ENCODE measurements at places on chromosomes 11 and 22.

GRCh38 chr11:1221848-1222311 is 986 bp upstream of the MUC5B start:
- DNase-seq = no peak

GRCh38 chr22:39013942-39014722 is at the start of gene APOBEC3C:
Gene APOBEC3C (plus strand): TSS chr22:39014257. CDS start chr22:39014363, 106 bp downstream.
- peak; percentile 81 for DNase-seq

GRCh38 chr22:31753005-31753633 is 700 bp upstream of the DEPDC5 start:
- peak; percentile 85 for DNase-seq

DNA sequence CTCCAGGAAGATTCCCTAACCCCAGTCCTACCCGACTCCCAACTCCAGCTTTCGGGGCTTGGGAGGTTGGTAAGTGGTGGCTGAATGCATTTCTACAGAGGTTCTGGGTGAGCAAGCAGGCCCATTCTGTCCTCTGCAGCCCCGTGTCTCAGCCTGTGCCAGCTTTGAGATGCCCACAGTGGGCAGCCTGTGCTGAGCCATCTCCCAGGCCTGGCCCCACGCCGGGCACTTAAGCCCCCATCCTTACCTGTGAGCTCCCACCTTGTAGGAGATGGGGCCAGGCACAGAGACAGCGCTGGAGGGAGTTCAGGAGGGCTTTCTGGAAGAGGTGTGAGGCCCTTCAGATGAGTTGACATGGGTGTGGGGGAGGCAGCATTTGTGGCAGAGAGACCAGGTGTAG is 54.5 kb downstream of the ANO1 start:
- no peak for DNase-seq

DNA sequence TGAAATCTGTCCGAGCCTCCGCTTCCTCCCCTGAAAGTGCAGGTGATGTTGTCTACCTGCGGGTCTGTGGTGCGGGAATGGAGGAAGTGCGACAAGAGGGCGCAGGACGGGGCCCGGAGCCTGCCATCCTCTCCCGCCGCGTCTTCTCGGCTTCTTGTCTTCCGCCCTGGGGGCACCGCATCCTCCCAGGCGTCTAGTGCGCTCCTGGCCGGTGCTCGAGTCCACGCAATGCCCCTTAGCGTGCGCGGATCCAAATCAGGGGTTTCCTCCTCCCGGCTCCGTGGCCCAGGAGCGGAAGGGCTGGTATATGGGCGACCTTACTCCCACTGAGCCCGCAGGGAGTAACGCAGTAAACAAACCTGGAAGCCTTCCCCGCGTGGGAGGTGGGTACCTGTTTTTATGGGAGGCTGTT is 405 bp downstream of the SFI1 start:
- DNase-seq = no peak

- no peak for DNase-seq
Measured at GRCh38 chr11:117380676-117381075, 53.0 kb downstream of the CEP164 start.

DNA sequence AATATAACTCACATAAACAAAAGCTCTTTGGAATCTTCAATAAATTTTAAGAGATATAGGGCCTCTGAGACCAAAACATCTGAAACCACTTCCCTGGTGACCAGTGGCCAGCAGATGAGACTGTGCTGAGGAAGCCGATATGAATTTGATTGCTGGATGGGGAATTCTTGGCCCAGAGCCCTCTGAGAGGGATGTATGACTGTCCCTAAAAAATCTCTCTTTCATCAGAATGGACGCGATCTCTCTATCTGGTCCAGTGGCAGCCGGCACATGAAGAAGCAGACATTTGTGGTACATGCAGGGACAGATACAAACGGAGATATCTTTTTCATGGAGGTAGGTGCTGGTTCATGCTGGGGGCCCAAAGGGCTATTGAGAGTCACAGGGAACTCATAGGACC is 37.5 kb downstream of the MYBPC3 start:
- DNase-seq = no peak

- no peak for DNase-seq
Measured at GRCh38 chr11:46729110-46730027, 10.4 kb downstream of the F2 start.

- DNase-seq = peak; percentile 89
Measured at GRCh38 chr11:67674442-67674871, at the start of gene ALDH3B2. Gene ALDH3B2 (minus strand): TSS chr11:67674623. CDS start chr11:67666935, 7,688 bp downstream.

DNA sequence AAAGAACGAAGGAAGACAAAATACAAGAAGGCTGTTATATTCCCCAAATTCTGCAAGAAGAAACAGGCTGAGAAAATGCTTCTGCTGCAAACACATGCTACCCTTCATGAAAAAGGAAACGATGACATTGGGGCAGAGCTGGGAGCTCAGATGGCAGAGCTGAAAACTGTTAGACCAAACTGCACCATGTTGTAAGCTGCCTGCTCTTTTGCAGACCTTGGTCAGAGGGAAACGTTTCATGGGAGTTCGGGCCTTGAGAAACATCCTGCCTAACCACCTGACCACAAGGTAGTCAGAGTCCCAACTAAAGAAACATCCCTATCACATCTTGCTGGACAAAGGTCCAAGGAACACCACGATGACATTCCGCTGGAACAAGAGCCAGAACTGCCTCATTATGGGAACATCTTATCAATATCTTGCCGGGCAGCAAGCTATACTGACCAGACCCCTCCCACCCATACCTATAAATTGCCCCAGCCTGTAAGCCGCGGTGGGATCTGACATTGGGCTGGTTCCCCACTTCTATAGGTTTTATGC is 110.7 kb upstream of the CTSC start:
- DNase-seq = no peak

GRCh38 chr11:3014057-3014938 is 22.2 kb upstream of the NAP1L4 start:
- no peak for DNase-seq

GRCh38 chr11:72724851-72725723 is 27.1 kb downstream of the ARAP1 start:
- peak; percentile 83 for DNase-seq

- no peak for DNase-seq
Measured at GRCh38 chr11:79304599-79305212, 136.1 kb downstream of the TENM4 start.

DNA sequence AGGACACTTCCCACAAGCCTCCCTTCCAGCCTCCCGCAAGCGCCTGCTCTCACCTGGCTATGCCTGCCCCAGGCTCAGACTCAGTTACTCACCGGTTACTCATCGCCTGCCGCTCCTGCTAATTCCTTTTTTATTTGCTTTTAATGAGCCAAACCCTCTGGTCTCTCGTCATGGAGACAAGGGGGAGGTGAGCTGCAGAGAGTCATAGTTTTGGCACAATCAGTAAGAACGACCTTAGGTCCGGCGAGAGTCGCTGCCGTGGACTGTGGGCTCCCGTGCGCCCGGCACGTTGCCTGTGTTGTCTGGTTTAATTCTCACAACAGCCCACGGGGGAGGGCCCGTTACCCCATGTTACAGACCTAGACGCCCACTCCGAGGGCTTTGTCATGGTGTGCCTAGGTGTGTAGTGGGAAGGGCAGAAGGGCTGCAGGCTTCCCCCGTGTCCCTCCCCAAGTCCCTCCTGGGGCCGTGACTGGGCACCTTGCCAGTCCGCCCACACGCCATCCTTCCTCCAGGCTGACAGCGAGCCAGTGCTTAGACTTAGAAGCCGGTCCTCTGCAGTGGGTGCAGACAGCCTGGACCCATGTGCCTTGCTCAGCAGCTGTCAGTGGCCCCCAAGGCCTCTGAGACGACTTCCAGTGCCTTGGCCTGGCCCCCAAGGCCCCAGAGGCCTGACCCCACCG is 42.2 kb downstream of the WNT7B start:
- DNase-seq = no peak

- DNase-seq = no peak
Measured at GRCh38 chr11:73734993-73735392, 25.9 kb downstream of the RAB6A start.

DNA sequence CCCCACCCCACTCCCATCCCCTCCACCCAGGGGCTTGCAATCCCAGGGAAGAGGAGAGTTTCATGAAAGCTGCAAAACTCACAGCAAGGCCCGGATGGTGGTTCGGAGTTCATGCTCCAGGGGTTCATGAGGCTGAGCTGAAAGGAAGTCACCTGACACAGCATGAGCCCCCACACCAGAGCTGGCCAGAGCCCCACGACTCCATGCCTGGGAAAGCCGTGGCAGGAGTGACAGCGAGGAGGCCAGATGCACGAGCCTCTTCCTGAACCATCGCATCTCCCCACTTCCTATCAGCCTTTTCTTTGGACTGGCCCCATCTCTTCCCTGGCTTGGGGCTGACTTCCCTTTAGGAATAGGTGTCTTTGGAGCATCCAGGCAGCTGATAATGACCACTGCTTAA is 105.8 kb downstream of the ABTB2 start:
- no peak for DNase-seq

DNA sequence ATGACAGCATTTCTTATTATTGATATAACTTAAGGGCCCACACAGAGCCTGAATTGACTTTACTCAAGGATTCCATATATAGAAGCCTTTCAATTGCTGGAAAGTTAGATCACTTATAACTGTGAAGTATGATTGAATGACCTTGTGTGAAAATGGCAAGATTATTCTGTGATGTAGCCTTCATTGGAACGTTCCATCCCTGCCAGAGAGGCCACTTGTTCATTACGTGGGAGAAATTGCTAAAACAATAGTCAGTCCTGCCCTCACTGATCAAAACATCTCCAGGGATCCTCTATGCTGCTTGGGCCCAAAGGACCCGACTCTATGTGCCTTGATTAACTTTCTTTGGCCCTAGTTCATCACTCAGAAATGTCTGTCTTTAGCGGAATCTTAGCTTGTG is 159.5 kb upstream of the BLID start:
- DNase-seq = no peak

DNA sequence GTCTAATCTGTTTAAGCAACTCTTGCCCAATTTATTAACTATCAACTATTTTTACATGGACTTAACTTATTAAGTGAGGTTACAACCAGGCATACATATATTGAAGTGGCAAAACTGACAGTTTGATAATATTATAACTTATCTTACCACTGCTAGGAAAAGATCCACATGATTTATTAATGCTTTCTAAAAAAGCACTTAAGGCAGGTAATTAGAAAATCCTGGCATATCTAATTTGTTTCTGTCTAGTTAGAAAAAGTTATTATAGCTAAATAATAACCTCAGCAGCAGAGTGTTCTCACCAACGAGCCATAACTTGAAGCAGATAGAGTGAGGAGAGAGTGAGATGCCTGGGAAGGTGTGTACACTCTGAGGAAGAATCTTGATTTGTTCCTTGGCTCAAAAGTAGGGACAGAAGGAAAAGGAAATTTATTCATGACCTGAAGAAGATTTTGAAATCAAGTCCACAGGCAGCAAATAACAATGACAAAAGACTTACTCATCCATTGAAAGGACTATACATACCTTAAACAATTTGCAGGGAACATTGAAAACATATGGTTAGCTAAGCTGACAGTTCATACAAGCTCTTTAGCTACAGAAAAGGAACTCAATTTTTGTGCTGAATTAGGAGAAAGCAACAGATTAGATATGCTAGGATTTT is 7.1 kb upstream of the MUC15 start:
- no peak for DNase-seq

DNA sequence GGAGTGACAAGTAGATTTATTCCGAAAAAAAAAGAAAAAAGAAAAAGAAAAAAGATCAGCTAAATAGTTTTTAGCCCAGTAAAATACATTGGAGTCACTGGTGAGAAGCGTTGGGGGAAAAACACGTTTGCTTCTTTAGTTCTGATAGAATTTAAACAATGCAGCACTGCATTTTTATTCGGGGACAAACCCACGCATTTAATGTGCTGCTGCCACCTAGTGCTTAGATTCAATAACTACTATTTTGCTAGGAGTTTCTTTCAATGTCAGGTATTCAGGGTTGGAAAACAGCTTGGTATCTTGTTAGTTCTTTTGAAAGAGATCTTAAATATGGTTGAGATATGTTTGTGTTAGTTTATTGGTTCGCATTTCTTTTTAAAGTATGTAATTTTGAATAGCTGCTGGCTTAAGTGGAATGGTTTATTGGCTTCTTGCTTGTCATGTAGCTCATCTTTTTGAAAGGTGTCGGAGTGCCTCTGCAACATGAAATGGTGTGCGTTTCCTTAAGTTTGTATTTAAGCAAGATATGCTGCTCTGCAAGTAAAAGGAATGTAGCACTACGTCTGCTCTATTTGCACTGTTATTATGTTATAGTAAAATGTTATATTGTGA is 41.9 kb downstream of the SVIP start:
- DNase-seq = peak; percentile 41

DNA sequence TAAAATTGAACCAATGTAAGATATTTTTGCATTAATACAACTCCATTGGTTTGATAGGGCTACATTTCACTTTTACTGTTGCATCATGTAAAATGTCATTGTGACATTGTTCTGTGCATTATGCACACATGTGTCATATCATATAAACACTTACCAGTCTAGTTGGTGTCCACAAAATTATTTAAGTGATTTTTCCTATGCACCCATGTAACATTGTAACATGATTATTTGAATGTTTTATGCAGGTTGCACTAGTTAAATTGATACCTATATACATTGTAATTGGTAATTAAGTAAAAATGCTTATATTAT is 9.6 kb upstream of the BIRC3 start:
- DNase-seq = no peak

- DNase-seq = no peak
Measured at GRCh38 chr11:11864803-11865202, 23.0 kb downstream of the USP47 start.

GRCh38 chr11:94650756-94651155 is 83.6 kb downstream of the PIWIL4 start:
- DNase-seq = no peak

GRCh38 chr11:22797047-22797446 is 32.6 kb downstream of the SVIP start:
- DNase-seq = no peak

GRCh38 chr11:65293909-65294381 is 20.7 kb upstream of the CDC42EP2 start:
- DNase-seq = no peak

GRCh38 chr11:75135021-75135650 is 15.8 kb upstream of the SLCO2B1 start:
- no peak for DNase-seq

Measured in Caco-2 (cell line).